ENCODE measurements at places on chromosomes 13 and 19.

DNA sequence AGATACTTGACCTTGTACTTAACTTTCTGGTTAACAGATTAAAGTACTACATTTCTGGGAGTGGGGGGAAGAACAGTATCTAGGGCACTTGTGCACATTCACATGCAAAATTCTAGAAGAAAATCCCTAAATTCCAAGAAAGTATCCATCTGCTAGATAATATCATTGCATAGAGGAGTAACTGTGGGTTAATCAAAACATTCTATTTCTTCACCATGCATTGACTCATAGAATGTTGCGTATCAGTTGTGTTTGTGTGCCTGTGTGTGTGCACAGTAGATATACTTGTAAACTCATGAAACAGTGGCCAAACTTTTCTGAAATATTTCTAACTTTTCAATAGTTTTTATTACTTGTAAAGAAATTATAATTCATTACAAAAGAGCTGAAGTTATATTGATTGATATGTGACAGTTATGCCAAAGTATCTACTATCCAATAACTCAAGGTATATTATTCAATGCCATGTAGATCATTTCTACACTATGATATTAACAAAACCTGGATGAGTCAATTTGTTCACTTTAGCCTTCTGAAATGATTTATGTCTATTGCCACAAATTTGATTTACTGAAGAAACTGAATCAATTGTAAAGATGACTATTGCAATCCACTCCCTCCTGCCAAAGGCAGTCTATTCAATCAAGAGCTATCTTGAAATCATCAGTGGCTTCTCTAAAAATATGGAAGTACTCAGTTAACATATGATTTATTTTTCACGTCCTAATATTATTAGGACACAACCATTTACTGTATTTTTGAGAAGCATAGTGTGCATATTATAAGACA, 756.7 kb upstream of the ARGLU1 start:
- no peak for DNase-seq
- H3K27me3 ChIP-seq, result no peaks in the 10 kb centered on the region
- H3K4me3 ChIP-seq, result no peak overlapping the region
- no peak overlapping the region for H3K27ac ChIP-seq

- H3K36me3 ChIP-seq, result no peaks in the 10 kb centered on the region
- DNase-seq, result no peak
- no peaks in the 10 kb centered on the region for H3K4me1 ChIP-seq
- no peak overlapping the region for H3K4me3 ChIP-seq
Observed at GRCh38 chr19:14350302-14350701, 30.9 kb upstream of the ADGRE5 start.

DNA sequence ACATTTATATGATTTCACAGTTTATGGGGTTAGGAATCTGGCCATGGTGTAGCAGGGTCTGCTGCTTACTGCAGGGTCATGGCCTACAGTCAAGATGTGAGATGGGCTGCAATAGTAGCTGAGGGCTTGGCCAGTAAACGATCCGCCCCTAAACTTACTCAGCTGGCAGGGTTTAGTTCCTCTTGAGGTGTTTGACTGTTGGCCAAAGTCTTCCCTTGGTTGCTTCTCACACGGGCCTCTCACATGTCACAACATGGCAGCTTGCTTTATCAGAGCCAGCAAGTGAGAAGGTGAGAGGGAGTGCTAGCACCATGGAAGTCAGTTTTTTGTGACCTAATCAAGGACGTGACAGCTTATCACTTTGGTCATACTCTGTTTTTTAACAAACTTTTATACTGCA, 77.1 kb downstream of the DNAJC3 start:
- no peak overlapping the region for H3K27ac ChIP-seq
- no peaks in the 10 kb centered on the region for H3K27me3 ChIP-seq
- H3K36me3 ChIP-seq, result no peaks in the 10 kb centered on the region
- H3K4me1 ChIP-seq, result no peaks in the 10 kb centered on the region

DNA sequence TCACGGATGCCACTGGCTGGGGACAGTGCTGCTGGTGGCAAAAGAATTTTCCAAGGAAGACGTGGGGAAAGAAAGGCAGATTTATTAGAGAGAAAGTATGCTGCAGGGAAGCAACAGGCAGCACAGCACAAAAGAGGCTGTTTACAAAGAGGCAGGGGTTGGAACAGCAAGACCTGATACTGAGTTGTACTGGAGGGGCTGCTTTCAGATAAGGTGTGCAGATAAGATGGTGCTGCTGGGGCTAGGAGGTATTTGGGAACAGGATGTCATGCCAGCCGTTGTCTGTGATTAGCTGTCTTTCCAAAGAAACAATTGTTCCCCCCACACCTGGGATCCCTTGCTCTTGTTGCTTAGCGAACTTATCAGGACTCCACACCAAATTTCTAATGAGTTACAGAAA, 2023.3 kb upstream of the PCDH20 start:
- no peak overlapping the region for H3K27ac ChIP-seq
- H3K4me3 ChIP-seq, result no peak overlapping the region
- no peaks in the 10 kb centered on the region for H3K36me3 ChIP-seq
- H3K27me3 ChIP-seq, result no peaks in the 10 kb centered on the region
- no peak for DNase-seq

DNA sequence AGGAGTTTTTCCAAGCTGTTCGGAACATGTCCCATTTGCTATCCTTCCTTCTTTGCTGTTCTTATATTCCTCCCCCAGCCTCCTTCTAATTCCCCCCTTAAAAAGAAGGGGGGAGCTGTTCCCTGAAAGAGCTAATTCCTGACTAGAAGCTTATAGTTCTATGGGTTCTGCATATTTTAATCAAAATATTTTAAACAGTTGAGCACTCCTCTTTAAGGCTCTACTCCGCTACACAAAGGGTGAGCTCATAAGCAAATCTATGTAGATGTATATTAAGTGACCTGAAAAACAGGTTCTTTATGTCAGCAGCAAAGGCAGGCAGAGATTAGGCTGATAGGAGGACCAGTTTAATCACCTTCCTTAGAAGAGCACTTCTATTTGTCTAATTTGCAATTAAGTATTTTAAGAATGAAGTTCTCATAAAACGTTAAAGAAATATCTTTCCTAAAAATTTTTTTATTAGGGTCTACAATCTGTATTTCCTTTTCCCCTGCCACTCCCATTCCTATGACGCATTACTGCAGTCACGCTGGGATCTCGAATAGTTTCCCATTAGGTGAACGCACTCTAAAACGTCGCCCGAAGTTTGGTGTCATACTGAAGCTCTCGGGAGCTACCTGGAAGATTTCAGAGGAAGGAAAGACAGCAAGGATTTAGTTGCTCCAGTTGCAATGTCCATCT, 5.2 kb downstream of the EFNB2 start:
- H3K4me1 ChIP-seq, result peaks cover 58% of the 10 kb centered on the region
- DNase-seq, result peak; percentile 47
- H3K27ac ChIP-seq, result peak overlapping the region; percentile 79

DNA sequence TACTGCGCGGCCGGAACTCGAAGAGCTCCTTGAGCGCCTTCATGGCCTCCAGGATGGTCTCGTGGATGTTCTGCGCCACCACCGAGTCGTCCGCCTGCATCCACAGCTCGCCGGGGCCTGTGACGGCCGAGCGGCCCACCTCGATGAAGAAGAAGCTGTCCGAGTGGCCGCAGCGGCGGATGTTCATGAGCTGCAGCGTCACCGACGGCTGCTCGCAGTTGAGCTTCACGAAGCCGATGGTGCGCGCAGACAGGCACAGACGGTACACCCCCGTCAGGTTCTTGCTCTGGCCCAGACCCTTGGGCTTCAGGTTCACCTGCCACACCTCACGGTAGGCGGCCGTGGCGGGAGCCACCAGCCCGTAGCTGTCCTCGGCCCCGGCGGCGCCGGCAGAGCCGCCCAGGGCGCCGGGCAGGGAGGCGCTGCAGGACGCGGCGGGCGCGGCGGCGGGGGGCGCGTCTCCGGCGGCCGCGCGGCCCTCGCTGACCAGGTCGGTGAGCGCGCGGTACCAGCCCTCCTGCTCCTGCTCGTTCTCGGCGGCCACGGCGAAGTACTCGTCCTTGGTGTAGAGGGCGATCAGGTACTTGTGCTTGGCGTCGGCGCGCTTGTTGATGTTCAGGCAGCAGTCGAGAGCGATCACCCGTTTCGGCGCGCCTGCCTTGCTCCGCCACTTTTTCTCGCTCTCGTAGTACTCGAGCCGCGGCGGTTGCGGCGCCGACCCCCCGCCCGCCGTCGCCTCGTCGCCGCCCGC, 1.1 kb downstream of the IRS2 start:
- no peaks in the 10 kb centered on the region for H3K36me3 ChIP-seq
- peak overlapping the region; percentile 89 for H3K4me3 ChIP-seq
- peaks cover under 1% of the 10 kb centered on the region for H3K4me1 ChIP-seq

GRCh38 chr13:112781881-112782361, 92.1 kb downstream of the ATP11A start:
- H3K27me3 ChIP-seq, result no peaks in the 10 kb centered on the region
- H3K4me3 ChIP-seq, result no peak overlapping the region
- H3K36me3 ChIP-seq, result no peaks in the 10 kb centered on the region
- no peak overlapping the region for H3K27ac ChIP-seq
